ENCODE measurements at places on chromosomes 1 and 21.
A peak's percentile ranks its signal among the peaks of the same experiment; 100 is the strongest.

- no peak for DNase-seq
Observed at GRCh38 chr21:38303300-38303699, 46.5 kb downstream of the KCNJ15 start.

DNA sequence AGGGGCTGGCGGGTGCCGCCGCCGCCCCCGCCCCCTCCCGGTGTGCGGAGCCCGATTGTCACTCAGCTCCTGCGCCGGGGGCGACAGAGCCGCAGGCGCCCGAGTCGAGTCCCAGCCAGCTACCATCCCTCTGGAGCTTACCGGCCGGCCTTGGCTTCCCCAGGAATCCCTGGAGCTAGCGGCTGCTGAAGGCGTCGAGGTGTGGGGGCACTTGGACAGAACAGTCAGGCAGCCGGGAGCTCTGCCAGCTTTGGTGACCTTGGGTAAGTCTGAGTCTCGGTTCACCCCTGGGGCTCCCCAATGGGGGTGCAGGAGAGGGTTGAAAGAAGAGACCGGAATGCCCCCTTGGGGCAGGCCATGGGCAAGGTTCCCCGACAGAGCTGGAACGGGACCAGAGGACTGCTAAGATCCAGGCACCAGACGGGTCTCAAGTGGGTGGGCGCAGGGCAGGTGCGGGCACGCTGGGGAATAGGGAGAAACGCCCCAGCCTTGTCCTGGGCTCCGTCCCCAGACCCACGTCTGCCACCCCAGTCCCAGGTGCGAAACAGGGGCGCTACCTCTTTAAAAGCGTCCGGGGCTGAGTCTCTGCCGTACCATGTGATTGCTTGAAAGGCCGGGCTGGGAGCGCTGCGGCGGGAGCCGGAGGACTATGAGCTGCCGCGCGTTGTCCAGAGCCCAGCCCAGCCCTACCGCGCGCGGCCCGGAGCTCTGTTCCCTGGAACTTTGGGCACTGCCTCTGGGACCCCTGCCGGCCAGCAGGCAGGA lies at the start of gene ADORA1:
ADORA1 (plus strand) TSS at position 61 of the 765 bp plus-strand sequence. CDS start 1,116 bp downstream, outside the sequence.
- DNase-seq, result no peak

DNA sequence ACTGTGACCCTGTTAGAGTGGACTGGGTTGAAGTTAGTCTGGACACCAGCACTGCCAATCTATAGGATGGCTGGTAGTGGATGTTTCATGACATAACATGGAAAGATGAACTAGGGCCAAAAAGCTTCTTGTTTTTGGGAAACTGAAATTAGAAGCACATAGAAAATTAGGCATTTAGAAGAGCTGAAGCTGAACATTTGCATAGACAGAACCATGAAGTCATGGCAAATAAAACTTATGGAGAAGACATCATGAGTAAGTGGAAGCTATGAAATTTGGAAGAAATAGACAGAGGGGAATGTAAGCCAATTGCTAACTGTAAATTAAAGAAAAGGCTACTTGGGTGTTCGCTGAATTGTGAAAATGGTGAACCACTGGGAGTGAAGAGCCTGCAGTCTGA lies 2.7 kb upstream of the S100A11 start:
- DNase-seq, result no peak

- no peak for DNase-seq
Observed at GRCh38 chr1:27487966-27488884, 1.7 kb downstream of the WASF2 start.

GRCh38 chr1:156781585-156782186 lies 14.4 kb downstream of the PRCC start:
- no peak for DNase-seq

DNA sequence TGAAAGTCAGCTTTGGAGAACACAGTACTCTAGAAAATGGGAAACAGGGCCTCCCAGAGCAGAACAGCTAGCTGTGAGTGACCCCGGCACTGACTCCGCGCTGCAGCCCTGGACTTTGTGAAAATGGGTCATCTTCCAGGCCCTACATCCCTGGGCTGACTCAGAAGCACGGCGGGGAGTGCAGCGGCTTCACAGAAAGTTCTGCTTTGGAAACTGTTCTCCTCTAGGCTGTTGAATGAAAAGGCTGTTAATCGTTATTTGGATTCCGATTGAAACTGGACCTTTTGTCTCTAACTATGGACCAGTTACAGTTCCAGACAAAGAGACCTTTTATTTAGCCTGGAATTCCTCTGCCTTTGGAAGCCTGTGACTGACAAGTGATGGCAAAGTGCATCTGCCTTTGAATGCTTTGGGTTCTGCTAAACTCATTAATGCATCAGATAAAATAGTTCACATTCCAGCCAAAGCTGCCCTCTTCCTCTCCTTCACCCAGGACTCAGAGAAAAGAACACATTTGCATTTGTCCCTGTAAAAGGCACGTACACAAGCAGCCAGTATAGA lies 144.9 kb upstream of the HOOK1 start:
- DNase-seq, result no peak

DNA sequence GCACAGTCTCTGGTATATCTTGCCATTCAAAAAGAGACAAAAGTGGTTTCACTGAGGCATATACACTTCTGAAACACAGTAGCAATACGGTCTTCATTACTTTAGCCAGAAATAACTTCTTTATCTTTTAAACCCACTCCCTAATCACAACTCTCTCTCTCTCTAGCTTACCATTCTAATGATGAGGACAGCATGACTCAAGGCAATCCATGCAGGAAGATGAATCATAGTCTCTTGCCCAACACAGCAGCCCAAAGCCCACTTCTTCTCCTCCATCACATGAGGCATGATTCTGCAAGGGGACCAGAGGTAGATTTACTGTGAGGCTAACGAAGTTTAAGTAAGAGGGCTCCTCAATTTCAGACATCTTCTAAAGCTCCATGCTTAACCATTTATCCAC lies 285.0 kb upstream of the NR5A2 start:
- no peak for DNase-seq

DNA sequence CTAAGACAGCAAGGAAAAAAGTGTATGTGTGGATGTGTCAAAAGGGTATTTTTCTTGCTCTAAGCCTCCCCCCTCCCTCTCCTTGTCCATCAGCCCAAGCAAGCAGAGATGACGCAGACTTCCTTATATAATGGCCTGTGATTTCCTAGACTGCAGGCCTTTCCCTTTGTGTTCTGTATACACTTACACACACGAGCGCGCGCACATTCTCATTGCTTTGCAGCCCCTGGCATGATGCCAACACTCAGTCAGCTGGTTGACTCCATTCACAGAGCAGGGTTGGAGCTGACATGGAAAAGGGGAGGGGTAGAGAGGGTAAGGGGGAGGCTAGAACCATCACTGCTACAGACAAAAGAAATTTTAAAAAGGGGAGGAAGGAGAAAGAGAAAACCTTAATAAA lies 41.8 kb downstream of the GATAD2B start:
- DNase-seq, result peak; percentile 17

DNA sequence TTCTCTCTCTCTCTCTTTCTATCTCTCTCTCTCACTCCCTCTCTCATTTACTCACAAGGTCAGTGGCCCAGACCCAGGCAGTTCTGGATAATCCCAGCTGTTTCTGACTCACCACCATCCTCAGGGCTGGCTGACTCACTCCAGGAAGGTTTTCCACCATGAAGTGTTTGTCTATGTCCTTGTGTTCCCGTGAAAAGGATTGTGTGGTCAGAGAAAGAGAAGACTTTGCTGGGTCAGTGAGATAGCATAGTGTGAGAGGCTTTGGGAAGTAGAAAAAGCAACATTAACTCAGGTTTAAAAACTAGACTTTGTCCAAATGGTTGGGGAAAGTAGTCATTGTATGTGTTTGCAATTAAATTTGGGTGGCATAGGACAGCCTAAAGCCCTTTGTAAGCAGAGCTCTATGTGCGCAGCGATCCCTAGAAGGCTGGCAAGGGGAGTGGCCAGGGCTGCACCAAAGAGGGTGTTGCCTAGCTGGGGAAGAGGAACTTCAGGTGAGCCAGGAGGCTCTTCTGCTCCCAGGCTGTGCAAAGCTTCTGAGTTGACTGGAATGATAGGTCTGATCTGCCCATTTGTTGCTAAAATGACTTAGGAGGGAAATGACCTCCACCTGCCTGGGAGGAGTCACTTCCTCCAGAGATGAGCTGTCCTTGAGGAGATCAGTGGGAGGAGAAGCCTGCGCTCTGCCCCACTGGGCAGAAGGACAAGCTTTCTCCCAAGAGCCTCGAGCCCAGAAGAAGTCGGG lies 4.9 kb upstream of the CAPN2 start:
- no peak for DNase-seq

DNA sequence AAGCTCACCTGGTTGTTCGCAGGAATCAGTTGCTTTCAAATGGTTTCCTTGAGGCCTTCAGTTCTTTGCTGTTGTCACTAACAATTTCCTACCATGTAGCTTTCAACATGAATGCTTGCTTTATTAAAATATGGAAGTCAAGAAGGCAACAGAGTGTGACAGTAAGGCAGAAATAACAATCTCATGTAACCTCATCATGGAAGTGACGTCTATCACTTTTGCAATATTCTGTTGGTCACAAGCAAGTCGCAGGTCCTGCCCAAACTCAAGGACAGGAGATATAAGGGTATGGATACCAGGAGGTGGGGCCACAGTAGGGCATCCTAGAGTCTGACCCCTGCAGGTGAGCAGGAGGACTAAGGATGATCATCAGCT lies 296.8 kb upstream of the ZP4 start:
- DNase-seq, result no peak
